ENCODE measurements at places on chromosomes 2 and 18. TPM values are rescaled to one million over a fixed set of nuclear protein-coding genes. Genes with fewer than 3 reads are reported as not detected.

FAM210A gene
- total RNA-seq = 14.7 TPM

- no peak for DNase-seq
Measured at GRCh38 chr2:225994748-225995405, 595.4 kb downstream of the NYAP2 start.

DNA sequence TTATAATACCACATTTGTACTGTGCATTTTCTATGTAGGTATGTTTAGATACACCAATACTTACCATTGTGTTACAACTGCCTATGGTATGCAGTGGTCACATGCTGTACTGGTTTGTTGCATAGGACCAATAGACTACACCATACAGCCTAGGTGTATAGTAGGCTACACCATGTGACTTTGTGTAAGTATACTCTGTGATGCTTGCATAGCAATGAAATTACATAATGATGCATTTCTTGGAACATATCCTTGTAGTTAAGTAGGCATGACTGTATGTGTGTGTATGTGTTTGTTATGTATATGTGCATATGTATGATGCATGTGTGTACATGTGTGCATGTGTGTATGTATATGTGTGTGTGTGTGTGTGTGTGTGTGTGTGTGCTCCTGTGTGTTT lies 157.6 kb downstream of the TDRD15 start:
- no peak for DNase-seq

GRCh38 chr2:235746257-235746934 lies 252.6 kb downstream of the AGAP1 start:
- no peak for DNase-seq

TPO gene
- 6.6 TPM for total RNA-seq

GRCh38 chr2:144114760-144115159 lies 405.2 kb downstream of the ZEB2 start:
- no peak for DNase-seq

GRCh38 chr2:215811409-215812345 lies 201.7 kb downstream of the MREG start:
- DNase-seq = no peak

DNA sequence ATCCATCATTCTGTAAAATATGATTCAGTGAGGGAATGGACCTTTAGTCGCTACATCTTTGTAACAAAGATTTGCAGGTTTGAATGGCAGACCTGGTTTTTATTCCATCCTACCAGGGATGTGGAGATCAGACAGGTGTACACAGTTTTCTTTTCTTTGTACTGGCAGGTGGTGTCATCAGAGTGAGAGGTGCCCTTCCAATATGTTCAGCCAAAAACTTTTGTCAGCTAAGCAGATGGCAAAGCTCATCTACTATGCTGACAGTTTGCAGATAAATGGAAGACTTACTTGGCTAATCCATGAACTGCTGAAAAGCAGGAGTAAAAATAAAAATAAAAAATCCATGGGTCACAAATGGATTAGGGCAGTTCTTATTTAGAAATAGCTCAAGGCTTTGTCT lies 185.5 kb upstream of the DOK6 start:
- no peak for DNase-seq

DNA sequence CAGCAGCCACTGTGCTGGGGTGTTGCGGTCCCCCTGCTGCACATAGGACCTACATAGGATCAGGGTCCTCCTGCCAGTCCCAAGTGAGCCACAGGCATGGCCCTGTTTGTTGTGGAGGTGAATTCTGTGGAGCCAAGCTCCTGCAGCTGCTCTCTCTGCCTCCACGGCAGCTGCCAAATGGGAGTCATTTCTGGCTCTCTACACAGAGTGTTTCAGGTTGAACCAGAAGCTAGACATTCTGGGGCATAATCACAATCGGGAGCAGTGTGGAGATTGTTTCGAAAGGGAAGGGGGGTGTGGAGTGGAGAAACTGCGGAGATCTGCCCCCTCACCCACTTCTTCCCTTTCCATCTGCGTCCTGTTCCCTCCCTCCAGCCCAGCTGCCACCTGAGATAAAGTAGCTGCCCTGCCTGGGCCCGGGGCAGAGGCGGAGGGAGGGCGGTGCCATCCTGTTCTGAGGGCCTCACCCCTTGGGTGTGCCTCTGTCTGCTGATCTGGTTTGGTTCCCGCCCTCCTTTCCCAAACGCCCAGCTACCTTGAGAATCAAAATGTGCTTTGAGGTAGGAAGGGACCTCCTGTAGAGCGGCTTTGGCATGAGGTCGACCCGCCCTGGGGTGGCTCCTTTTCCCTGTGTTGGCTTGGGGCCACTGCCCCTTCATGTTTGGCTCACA lies 139.4 kb downstream of the WDSUB1 start:
- no peak for DNase-seq

GRCh38 chr2:120683081-120683480 lies 52.6 kb upstream of the GLI2 start:
- DNase-seq = peak; percentile 33

ATP9B gene
- 41.0 TPM for total RNA-seq

- DNase-seq = no peak
Measured at GRCh38 chr2:63242747-63243146, 192.1 kb downstream of the OTX1 start.

CDH19 gene
- 7.8 TPM for total RNA-seq

IL36B gene
- total RNA-seq = not detected

HRH4 gene
- 0.15 TPM for total RNA-seq

DNA sequence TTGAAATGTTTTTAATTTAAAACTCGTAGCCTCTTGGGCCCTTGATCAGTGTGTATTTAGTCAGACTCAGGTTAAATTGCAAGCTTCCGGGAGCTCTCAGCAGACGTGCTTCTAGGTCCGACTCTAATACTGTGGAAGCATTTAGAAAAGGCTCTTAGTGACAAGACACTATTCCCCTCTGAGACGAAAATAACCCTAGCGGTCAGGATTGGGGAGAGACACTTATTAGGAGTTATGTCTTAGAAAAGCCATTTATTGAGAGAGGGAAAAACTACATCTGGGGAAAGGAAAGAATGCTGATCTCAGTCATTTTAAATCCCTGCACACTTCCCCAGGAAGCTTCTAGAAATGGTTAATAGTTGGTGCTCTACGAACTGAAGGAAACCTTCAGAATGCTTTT lies 110.5 kb upstream of the NCK2 start:
- DNase-seq = no peak

All from aorta (tissue), 5 donors.